ENCODE measurements at places on chromosomes 6 and 20.

DNA sequence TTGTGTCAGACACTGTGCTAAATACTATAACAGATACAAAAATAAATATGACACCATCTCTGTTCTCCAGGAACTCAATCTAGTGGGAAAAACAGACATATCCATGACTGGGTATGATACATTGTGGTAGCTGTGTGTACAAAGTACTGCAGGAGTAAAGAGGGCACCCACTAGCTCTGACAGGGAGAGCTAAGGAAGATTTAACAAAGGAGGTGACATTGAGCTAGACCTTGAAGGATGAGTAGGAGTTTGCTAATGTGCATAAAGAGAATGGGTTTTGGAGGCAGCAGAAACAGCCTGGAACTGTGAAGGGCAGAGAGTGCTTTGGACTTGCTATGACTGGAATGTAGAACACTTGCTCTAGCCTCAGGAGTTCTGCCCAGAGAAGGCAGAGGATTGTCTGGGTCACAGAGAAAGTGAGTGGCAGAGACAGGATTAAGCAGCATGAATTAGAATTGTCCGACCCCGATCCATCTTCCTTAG is 14.4 kb downstream of the MMP24 start:
- no peak for DNase-seq

DNA sequence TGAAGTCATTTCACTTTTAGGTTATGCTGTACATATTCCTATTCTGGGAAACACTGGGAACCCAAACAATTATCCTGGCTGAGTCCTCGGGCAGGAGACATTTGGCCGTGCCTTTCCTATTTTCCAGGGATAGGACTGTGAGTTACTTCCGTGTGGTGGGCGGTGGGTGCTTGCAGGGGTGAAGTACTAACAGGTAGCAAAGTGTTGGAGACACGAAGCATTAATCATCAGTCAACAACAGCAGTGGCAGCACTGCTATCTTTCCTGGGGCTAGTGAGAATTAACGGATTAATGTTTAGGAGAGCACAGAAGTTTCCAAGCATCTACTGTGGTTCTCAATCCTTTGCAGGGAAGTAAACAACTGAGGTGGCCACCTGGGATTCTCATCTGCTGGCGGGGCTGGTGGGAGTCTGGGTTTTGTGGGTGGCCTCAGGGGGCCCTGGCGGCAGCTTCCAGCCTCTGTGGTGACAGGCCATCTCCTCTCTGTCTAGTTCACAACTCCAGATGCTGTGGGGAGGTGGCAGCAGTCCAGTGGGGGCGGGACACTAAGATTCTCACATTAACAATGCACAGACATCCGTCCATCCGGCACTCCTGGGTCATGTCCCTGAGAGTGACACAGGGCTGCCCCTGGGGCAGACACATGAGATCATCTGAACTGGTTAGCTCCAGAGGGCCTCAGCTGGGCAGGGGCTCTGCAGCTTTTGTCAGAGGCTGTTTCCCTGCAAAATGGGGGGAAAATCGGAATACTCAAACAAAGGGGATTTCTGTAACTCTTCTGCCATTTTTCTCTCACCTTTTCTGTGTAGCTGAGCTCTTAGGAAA is 90.9 kb downstream of the GJA10 start:
- DNase-seq = no peak

- DNase-seq = no peak
Observed at GRCh38 chr20:45368221-45368980, 5.4 kb downstream of the SYS1 start.

DNA sequence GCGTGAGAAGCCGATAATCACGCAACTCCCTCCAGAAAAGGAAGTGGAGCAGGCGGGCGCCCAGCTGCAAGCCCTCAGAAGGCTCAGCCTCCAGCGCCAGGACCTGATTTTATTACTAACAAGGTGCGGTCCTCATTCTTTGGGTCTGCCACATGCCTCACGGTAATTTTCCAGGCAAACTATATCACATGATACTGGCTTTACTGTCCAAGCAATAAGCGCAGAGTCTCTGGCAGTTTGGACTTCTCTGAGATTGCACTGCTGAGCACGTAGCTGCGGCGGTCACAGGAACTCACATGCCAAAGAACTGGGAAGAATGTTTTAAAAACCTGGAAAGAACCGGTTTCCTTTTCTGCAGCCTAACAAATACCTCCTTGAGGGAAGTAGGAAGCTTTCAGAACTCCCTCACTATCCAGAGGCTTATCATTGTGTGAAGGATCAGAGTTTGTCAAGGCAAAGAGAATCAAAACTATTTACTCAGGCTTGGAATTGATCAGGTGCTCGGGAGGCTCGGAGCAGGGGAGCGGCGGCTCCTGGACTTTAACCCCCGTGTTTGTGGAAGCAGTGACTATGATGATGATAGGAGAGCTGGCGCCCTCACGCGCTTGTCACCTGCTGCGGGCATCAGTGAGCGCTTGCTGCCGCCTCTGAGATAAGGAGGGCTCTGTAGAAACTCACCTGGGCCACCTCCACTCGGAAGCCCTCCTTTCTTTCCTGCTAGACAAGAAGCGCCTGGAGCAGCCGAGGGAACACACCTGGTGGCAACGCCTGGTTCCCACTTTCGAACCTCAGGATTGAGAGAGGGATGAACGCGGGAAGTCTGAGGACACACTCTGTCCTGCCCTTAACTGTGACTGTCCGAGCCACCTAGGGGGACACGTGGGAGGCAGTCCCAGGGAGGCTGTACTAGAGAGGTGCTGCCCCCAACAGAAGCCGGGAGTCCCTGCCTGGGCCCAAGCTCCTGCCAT is 27.2 kb upstream of the SYNJ2 start:
- no peak for DNase-seq

DNA sequence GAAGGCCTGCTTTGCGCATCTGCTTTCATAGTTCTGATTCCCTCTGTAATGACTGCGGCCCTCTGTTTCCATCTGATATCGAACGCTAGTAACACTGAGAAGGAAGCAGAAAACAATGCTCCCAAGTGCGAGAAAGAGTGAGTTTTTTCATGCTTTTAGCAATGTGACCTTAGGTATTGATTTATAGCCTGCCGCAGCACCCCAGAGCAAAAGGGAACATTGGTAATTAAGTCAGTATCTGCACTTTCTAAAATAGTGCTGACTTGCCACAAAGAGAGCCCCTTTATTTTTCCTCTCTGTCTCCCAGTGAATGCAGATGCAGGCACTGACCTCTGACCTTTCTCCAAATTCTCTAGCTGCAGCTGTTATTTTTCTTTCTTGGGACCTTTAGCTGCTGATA is 129.8 kb downstream of the HDGFL1 start:
- no peak for DNase-seq
